Heart left ventricle (tissue), 16 donors: ENCODE measurements at places on chromosomes 6 and 20. TPM values are rescaled to one million over a fixed set of nuclear protein-coding genes. Genes with fewer than 3 reads are reported as not detected.

The TEAD3 gene
- total RNA-seq, result 42.6 TPM

The TINAG gene
- total RNA-seq, result 0.40 TPM

DNA sequence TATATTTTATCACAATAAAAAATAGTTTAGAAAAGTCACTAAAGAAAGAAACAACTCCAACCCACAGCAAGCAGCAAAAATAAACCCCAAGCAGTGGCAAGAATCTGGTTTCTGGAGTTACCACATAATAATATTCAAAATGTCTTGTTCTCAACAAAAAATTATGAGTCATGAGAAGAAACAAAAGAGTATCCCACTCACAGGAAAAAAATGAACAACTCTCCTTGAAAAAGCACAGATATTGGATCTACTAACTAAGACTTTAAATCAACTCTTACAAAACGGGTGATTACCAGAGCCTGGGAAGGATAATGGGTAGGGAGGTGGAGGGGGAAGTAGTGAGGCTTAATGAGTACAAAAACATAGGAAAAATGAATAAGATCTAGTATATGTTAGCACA, 425.6 kb downstream of the PLCB1 start:
- DNase-seq, result no peak

The LST1 gene
- total RNA-seq, result 1.9 TPM

- DNase-seq, result no peak
Measured at GRCh38 chr20:13325033-13325432, 104.0 kb downstream of the ISM1 start.

The DPPA5 gene
- total RNA-seq, result not detected

- DNase-seq, result no peak
Measured at GRCh38 chr6:141309295-141309694, 823.4 kb upstream of the GJE1 start.

- no peak for DNase-seq
Measured at GRCh38 chr6:150150458-150150820, 7.6 kb downstream of the PPP1R14C start.

- DNase-seq, result no peak
Measured at GRCh38 chr6:46925563-46926253, 4.0 kb upstream of the ADGRF5 start.

DNA sequence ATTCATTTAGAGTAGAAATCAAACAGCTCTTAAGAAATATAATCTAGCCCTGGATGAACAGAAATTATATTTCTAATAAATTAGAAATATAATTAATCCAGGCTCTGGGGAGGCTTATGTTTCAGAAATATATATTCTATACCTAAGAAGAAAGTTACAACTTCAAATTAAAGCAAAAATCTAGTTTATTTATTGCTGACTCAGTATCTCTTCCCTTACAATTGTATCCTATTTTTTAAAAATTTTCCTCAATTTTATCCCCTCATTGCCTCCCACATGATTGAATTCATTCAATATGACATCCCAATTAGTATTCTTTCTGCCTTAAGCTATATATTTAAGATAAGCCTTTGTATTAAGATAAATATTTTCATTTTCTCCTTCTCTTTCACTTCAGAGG, 71.4 kb downstream of the HS3ST5 start:
- DNase-seq, result no peak

The FNDC11 gene
- total RNA-seq, result 0.16 TPM

DNA sequence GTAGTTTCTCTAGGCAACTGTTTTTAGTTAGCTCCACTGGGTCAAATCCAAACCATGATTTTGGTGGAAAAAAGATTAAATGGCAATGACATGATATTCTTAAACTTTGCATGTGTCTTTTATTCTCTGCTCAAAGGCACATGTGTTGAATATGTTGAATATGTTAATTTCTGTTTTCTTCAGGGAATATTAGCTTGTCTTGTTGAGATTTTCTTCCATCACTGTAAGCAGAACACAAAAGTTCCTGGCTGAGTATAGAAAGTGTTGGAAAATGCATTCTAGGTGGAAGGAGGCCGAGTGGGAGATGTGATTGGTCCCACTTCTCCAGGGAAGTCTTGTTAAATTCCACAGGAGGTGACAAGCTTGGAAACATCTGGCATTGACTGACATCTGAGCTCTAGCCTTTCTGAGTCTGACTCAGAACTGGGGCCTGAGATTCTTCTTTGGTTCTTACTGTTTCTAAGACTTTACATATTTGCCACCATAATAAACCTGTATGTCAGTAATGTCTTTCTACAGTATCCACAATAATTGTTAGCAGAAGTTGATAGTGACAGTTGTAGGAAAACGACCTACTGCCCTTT, 81.1 kb downstream of the LAMA4 start:
- no peak for DNase-seq

DNA sequence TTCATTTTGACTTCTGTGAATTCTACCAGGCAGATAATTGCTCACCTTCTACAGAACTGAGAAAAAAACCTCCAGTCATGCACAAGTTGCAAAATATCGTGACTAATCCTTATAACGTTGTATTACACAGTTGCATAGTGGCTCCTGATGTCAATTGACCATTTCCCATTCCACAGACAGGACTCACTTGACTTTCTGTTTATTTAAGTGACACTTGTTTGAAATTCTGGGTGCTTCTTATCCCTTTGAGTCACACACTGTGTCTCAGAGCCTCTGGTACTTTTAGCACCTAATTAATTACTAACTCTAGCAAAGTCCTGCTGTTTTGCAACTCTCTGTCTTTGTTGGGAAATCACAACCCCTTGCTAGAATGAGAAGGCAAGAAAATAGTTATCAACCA, 16.2 kb upstream of the RSPO3 start:
- no peak for DNase-seq

The TFAP2C gene
- total RNA-seq, result 0.16 TPM

The SLC32A1 gene
- total RNA-seq, result not detected

- no peak for DNase-seq
Measured at GRCh38 chr6:38644951-38645350, 5.2 kb upstream of the BTBD9 start.

DNA sequence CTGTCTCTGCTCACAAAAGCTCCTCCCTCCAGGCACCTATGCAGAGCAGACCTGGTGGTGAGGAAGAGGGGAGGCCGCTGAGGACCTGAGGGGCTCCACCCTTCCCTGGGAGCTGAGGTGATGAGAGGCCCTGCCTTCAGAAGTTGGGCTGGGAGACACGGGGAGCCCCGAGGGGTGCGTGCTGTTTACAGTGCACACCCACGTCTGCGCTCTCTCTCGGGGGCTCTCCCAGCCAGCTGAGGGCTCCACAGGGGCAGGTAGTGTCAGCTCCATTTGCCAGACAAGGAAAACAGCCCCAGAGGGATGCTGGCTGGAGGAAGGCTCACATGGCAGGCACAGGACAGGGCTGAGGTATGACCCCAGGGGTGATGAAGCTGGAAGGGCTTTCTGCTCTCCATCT, 13.5 kb upstream of the NOL4L start:
- DNase-seq, result no peak

The DEFB123 gene
- total RNA-seq, result not detected

The GATA5 gene
- 0.55 TPM for total RNA-seq

GRCh38 chr20:64130271-64130670, 22.9 kb upstream of the NPBWR2 start:
- no peak for DNase-seq

GRCh38 chr6:158841358-158841757, 22.2 kb upstream of the EZR start:
- no peak for DNase-seq

The BFSP1 gene
- total RNA-seq, result 1.2 TPM

DNA sequence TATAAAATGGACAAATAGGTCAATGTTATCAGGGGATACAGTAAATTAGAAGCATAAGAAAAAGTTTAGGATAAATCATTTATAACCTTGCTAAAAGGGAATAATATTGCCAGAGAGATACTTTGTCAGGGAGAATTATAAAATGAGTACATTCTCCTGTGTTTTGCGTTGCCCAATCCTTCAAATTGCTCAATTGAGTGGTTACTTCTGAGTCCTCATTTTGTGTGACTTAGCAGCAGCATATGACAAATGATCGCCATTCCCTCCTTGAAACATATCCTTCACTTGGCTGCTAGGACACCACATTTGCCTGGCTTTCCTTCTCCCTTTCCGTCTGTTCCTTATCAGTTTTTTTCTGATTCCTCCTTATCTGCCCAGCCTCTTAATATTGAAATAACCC, 106.7 kb upstream of the FLRT3 start:
- no peak for DNase-seq

DNA sequence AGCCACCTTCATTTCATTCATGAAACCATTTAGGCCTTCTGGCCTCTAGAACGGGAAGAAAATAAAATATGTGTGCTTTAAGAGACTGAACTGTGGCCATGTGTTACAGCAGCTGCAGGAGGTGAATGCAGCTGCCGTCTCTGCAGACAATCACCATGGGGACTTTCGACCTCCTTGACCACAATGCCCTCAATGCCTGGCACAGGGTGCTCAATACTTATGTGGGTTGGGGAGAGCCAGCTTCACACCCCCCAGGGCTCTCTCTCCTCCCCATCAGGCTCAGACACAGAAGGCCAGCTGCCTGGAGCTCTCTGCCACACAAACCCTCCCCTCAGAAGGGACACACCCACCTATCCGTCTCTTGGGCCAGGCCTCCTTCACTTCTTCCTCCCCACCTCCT, 43.5 kb downstream of the ANKRD60 start:
- DNase-seq, result no peak

- no peak for DNase-seq
Measured at GRCh38 chr6:131635384-131636340, 1.4 kb upstream of the ENPP3 start.

DNA sequence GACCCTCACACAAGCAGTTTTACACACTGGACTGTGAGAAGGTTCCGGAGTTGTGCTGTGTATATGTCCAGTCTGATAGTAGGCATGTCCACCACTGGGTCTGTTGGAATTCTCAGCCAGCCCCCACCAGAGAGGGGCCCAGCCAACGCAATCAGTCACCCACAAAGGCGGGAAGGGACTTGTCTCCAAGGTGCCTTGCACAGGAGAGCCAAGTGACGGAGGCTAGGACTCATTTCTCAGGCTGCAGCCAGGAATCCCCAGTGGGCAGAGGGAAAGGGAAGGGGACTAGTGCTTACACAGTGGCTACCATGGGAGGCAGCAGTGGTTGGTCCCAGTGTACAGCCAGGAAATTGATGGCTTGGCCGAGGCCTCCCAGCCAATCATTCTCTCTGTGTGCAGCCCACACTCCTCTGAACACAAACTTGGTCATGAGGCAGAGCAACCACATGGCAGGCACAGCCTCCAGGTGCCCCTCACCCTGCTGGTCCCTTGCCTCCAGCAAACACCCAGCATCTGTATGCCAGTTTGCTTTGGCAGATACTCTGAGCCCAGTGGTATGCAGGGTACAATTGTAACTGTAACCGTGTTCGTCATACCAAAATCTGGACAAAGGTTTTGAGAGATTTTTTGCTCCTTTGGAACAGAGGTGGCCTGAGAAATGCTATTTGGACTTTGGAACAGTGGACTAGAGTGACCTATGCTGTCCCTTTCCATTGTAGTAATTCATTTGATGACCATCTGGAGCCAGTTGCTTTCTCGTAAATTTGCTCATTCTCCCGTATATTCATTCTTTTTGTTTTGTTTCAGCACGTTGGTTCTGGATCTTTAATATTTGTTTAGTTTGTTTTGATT, 72.9 kb upstream of the MYL9 start:
- DNase-seq, result no peak

- no peak for DNase-seq
Measured at GRCh38 chr6:131890091-131890490, 61.1 kb downstream of the CCN2 start.

DNA sequence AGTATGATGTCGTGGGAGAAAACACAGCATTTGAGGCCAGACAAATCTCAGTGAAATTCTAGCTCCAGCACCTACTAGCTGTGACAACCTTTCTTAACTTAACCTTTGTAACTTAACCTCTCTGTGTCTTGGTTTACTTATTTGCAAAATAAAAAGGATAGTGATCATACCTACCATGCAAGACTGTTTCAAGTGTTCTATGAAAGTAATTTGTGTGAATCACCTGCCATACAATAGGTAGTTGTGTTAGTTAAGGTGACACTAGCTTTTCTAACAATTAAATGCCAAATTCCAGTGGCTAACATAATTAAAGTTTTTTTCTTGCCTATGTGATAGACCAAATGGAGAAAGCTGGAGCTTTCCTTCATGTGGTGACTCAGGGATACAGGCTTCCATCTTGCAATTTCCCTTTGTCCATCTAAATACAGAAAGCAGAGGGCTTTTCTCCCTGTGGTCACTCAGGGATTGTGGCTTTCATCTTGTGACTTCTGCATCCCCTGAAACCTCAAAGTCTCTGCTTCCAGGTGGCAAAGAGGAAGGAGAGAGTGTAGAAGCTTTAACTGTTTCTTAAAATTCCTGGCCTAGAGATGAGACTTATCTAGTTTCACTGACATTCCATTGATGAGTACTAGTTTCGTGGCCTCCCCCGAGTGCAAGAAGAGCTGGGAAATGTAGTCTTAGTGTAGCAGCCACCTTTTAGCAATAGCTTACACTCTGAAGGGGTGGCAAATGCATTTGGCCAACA, 311.4 kb downstream of the CLIC5 start:
- no peak for DNase-seq

The TXLNB gene
- total RNA-seq, result 138 TPM

GRCh38 chr20:3768342-3769130, 983 bp upstream of the ADISSP start:
- DNase-seq, result peak; percentile 77

The NOX3 gene
- not detected for total RNA-seq

The KIAA0408 gene
- 1.2 TPM for total RNA-seq

GRCh38 chr6:133837801-133838349, 51.0 kb upstream of the TCF21 start:
- DNase-seq, result peak; percentile 68

DNA sequence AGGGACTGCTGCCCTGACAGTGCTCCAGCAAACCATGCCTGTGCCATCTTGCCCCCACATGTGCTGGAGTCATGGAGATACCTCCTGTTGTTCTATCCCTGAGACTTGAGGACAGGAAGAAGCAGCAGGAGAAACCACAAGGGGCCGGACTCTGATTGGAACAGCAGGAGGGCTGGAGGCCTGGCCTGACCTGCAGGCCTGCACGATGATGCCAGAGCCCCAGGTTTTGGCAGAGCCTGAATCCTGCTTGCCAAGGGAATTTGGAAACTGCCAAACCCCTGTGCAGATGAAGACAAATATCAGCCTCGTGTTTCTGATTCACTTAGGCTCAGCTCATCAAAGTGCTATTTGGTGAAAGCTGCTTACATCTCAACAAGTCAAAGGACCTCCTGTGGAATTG, 177.6 kb downstream of the MAFB start:
- DNase-seq, result no peak
